NCI-H526 treated with DMSO at 0.1 percent for 48 hours (cell line): ENCODE measurements at places on chromosomes 6 and 20.

DNA sequence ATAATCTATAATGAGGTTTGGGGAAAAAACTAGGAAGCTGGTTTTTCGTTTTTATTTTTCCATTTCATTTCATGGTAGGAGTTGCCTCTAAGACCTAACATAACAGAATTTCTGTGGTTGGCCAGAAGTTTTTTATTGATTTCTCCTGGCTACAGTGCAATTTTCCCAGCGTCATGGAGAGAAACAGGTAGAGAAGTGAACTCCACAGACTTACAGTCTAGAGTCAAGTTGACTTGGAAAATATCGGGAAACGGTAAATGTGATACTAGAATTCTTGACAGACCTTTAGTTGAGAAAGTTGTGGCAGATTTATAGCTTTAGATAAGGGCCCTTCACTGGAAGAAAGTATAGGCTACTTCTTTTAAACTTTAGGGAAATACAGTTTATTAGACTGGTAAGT is 238.3 kb downstream of the DOK5 start:
- DNase-seq, result no peak

DNA sequence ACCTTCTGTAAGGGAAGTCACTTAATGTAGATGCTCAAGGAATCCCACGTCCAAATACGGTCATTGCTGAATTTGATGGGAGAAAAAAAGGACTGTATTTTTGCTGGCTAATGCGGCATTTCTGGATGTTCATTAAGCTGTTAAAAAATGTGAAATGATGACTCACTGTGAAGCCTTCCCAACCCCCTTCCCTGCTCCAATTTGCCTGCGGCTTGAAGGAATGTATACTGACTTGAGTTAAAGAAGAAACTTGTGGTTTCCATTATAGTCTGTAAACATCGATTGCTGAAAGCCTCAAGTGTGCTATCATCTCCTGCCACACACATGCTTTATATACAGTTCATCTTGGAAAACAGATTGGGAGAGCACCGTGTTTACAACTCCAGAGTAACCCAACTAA is 249.1 kb upstream of the JAG1 start:
- no peak for DNase-seq

DNA sequence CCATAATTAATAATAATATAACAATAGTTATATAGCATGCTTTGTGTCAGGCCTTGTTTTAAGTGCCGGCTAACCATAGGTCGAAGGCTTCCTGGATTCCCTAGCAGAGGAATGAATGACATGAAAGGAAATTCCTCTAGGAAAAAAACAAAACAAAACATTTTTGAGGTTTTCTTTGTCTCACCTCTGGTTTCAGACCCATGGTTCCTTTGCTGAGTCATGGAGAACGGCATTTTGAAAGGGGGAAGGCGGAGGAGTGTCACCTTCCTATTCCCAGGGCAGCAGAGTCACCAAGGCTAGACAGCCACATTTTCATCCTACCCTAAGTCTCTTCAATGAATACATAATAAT is 25.3 kb upstream of the CCND3 start:
- DNase-seq, result no peak

DNA sequence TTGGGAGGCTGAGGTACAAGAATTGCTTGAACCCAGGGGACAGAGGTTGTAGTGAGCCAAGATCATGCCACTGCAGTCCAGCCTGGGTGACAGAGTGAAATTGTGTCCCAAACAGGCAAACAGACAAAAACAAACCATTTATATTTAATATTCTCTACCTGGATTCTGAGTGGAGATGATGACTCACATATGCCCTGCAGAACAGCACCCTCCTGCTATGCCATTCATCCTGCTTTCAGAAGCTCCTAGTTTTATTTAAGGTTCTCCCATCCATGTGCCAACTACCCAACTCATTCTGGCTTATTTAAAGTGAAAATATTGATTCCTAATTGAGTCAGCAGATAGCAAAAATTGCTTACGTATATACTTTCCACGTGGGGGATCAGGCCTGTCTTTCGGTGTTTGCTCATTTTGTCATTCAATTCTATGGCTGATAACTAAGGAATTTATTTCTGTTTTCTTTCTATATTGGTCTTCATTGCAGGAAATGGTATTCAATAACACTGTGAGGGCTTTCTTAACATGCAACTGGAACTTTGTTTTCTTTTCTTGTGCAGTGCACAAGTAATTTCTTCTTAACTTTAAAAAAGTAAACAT is 459.1 kb upstream of the JAG1 start:
- no peak for DNase-seq

DNA sequence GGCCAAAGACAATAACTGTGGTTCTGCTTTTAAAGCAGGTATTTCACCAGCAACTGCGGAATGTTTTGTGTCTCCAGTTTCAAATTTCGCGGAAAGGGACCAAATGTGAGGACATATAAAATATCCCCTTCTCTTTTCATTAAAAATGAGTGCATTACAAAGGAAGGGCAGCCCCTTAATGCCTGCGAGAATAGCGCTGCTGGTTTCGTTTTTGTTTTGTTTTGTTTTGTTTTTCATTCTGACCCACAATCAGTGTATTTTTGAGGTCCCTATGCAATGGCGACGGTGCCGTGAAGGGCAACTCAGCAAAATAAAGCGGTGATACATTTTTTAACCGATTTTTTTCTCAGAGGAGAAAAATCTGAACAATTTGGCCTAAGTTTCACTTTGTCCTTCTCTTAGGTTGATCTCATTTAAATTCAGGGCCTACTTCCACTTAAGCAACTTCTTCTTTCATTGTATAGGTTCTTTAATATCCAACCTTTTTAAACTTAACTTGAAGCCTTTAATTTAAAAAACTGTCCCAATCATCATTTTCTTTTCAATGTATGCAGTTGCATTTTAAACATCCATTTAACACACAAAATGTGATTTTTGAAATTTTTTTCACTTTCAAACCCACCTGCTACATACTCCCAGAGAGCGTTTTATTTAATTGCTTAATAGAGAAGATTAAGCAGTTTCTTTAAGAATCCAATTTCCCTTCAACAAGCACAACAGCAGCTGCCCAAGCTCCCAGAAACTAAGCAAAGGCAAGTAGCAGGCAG is 2.9 kb upstream of the HIVEP2 start:
- DNase-seq, result no peak

- no peak for DNase-seq
These were observed 91.4 kb upstream of the EYS start for GRCh38 chr6:65798280-65799014.

DNA sequence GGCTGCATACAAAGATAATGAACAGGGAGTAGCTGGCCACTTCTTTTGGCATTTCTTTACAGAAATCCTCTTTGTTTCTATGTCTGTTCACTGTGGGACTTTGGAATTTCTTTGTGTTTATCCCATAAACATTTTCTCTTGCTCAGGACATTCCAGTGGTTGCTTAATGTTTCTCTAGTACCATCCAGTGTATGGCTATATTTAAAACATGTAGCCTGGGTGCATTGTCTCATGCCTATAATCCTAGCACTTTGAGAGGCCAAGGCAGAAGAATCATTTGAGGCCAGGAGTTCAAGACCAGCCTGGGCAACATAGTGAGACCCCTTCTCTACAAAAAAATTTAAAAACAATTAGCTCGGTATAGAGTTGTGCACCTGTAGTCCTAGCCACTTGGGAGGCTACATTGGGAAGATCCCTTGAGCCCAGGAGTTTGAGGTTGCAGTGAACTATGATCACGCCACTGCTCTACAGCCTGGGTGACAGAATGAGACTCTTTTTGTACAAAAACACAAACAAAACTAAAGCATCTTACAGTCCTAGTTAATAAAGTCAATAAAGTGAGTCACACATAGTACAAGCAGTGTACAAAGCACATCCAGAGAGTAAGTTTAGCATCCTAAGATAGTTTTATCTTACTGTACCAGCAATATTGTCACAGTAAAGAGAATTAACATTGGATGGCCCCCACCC is 63.3 kb downstream of the ZFAND3 start:
- no peak for DNase-seq

- DNase-seq, result no peak
These were observed 8.1 kb upstream of the ZNFX1 start for GRCh38 chr20:49285813-49286494.

GRCh38 chr6:20223141-20223540 is 10.9 kb upstream of the MBOAT1 start:
- DNase-seq, result no peak

GRCh38 chr20:2798814-2799213 is 1.6 kb downstream of the CPXM1 start:
- no peak for DNase-seq

- DNase-seq, result peak; percentile 9
These were observed 52.6 kb upstream of the MAFB start for GRCh38 chr20:40741507-40742106.

- no peak for DNase-seq
These were observed 13.3 kb downstream of the RSPH9 start for GRCh38 chr6:43658161-43658560.

GRCh38 chr6:170122651-170123050 is 168.2 kb downstream of the DLL1 start:
- DNase-seq, result no peak

GRCh38 chr6:111813677-111814310 is 59.5 kb downstream of the FYN start:
- DNase-seq, result no peak

- no peak for DNase-seq
These were observed 590 bp downstream of the C20orf204 start for GRCh38 chr20:64036346-64037198.

- no peak for DNase-seq
These were observed 23.8 kb downstream of the ADRM1 start for GRCh38 chr20:62326559-62326958.

DNA sequence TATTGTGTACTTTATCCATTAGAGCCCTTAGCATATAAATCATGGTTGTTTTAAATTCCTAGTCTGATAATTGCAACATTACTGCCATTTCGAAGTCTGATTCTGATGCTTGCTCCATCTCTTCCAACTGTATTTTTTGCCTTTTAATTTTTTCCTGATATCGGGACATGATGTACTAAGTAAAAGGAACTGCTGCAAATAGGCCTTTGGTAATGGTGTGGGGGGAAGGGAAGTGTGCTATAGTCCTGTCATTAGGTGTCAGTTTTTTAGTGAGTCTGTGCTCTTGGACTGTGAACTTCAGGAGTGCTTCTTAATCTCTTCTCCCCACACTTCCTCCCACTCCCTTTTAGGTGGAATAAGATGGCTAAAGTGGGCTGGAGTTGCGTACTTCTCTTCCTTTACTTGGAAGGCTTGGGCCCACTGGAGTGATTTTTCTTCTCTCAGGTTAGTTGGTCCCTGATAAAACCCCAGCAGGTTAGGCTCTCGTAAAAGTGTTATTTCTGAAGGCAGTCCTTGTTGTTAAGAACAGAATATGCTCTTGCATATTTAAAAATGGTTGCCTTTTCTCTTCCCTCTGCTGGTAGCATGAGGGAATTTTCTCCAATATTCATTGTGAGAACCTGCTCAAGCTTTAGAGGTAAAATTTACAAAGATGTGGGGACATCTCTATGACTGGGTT is 18.1 kb downstream of the STXBP5 start:
- no peak for DNase-seq

GRCh38 chr20:36273414-36274180 is 32.5 kb upstream of the DLGAP4 start:
- no peak for DNase-seq

DNA sequence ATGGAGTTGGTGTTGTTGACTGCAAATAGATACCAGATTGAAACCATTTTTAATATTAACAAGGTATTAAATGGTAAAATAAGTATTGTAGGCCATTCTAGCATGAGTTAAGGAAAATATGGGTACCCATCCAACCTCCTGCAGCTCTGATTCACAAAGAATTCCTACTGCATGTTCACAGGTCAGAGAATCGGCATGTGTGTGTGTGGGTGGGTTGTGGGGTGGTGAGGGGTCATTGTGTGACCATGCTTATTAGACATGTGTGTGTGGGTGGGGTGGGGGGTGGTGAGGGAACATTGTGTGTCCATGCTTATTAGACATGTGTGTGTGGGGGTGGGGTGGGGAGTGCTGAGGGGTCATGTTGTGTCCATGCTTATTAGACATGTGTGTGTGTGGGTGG is 3.2 kb downstream of the IYD start:
- DNase-seq, result no peak

- no peak for DNase-seq
These were observed 226.8 kb upstream of the HS3ST5 start for GRCh38 chr6:114569669-114570068.

- no peak for DNase-seq
These were observed 48.8 kb upstream of the TSHZ2 start for GRCh38 chr20:52923123-52923937.

GRCh38 chr20:4810426-4811019 is 88.8 kb downstream of the PRND start:
- DNase-seq, result no peak

DNA sequence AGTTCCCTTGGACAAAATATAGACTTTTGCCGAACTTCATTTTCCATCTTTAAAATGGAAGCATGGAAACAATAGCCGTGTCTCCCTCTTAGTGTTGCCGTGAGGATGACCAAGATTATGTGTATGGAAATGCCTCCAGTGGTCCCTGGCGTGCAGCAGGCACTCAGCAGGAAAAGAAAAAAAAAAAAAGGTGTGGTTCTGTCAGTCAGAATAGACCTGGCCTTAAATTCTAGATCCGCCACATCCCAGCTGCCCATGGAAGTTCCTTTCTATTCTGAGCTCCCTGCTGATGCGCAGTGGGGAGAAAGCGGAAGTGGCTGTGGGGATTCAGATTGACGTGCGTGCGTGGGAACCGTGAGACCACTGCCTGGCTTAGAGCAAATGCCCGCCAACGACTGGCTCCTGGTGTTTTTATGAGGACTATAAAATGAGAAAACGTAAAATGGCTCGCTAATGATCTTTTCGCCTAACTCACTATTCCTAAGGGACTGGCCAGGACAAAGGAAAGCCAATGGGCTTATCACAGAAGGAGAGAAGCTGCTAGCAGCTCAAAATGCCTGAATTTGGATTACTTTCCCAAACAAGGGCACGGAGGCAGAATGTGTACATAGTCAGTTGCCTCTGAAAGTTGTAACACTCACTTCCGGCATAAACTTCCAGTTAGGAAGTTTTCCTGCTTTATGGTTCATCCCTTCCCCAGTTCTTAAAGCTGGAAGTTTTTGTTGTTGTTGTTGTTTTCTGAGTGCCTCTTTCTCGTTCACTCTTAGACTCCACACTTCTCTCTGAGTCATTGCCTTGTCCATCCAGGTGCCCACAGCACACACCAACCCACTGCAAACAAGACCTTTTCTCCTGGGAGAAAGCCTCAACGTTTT is 11.4 kb upstream of the PDE10A start:
- DNase-seq, result no peak

DNA sequence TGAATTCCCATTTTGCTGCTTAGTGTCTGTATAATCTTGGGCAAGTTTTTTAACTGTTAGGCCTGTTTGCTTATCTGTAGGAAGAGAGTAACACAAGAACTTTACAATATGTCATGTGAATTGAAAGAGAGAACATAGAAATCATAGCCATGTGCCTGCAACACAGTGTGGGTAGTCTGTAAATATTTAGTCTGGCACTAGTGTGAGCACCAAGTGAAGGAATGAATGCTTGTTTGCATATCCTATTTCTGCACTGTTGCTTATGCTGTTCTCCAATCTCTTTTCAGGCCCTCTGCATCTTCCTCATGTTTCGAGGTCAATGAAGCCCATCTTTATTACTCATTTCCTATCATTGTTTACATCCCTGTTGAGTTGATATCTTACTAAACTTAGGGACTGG is 49.2 kb downstream of the CBFA2T2 start:
- no peak for DNase-seq

- DNase-seq, result no peak
These were observed 135.3 kb upstream of the RREB1 start for GRCh38 chr6:6972456-6972855.
